ENCODE measurements at places on chromosomes 6 and 20.

- DNase-seq = no peak
Observed at GRCh38 chr6:1482381-1483166, 93.2 kb downstream of the FOXF2 start.

DNA sequence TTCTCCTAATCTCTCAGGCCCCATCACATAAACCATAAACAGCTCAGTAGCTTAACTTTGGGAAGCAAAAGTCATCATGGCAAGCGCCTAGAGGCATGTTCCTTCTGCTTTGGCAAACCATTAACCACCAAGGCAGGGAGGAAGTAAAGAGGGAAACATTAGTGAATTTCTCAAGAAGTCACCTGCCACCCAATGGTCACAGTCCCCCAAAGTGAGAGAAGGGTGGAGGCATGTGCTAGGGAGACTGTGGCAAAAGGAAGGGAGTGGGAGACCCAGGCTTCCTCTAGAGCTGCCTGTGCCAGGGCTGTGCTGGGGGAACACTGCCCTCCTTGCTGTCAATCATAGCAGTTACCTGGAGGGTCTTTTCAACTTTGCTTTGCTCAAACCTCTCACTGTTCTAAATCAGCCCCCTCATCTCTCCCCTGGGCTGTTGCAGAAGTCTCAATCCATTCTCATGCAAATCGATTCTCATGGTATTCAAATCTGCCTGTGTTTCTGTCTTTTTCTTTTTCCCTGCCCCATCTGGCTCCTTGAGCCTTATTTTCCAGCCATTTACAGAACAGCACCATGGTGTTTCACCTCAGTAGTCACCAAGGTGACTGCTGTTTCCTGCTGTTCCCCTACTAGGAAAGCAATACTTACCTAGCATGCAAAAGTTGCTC, 1.8 kb upstream of the RNF24 start:
- no peak for DNase-seq

DNA sequence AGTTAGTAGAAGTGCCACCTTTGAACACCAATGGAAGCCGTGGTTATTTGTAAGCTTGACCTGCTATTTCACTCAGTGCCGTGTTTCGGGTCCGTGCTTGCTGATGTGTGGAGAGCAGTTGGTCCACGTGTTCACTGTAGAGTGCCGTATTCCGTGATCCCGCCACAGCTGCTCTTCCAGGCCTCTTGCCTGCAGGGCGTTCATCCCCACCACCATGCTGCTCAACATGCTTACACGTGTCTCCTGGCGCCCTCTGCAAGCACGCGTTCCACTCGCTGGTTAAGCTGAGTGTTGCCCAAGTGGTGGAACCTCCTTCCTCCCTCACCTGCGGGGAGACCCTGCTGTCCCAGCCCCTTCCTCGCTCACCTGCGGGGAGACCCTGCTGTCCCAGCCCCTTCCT, 28.0 kb upstream of the DACT2 start:
- no peak for DNase-seq

DNA sequence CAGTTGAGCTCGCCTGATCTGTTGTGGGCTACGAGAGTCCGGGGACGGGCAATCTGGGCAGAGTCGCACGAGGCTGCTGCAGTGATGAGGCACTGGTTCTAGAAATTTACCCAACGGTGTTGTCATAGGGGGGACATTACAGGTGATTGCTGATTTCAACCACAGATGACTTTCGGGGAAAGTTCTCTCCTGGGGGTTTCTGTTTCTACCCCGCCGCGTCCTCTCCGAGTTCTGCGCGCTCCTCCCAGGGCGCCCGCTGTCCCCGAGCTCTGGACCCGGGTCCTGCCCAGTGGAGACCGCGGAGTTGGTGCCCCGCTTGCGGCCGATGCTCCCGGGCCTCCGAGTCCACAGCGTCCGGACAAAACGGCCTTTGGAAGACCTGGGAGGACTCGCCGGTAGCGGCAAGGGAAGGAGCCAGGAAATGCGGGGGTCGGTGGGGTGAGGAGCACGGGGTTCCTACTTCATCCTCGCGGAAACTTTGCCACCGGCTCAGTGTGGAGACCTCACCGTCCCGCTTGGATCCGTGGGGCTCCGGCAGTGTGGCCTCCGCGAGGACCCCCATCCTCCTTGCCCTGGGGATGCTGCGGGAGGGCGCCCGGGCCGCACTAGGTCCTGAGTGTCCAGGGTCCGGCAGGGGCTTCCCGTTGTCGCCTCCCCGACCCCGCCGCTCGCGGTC, 12.3 kb upstream of the RAET1L start:
- peak; percentile 40 for DNase-seq

- peak; percentile 21 for DNase-seq
Observed at GRCh38 chr6:112574190-112574589, 227.1 kb downstream of the RFPL4B start.

GRCh38 chr20:2149507-2149906, 47.9 kb downstream of the STK35 start:
- DNase-seq = no peak

GRCh38 chr20:1371202-1371782, 21.6 kb downstream of the FKBP1A start:
- DNase-seq = no peak

DNA sequence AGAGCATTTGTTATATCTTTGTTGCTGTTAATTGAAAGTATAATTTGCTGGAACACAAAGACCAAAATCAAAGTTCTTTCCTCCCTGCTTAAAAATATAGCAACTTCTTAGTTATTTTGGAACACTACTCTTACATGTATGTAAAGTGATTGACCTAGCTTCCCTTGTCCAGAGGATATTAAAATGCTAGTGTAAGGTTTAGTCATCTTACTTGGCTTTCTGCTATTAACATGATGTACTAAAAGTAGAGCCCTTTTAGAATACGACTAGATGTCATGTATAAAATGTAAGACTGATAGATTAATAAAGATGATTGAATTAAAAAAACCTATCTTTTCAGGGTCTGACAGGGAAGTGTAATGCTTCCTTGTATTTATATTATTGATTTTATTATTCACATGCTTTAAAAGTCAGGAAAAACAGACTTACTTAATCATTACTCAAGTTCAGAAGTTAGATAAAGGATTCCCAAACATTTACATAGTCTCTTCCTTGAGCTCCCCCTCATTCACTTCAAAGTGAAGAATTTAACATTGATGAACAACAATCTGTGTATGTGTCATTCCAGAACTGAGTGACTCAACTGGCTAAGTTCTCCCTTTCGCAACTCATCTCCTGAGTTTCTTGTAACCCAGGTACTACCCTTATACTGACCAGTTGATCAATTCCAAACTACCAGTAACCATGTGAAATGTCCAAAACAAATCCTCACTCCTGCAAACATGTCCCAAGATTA, 50.9 kb downstream of the BTBD9 start:
- no peak for DNase-seq

All from neural progenitor cell (in vitro differentiated cells).